ENCODE measurements at places on chromosomes 2 and 18.

DNA sequence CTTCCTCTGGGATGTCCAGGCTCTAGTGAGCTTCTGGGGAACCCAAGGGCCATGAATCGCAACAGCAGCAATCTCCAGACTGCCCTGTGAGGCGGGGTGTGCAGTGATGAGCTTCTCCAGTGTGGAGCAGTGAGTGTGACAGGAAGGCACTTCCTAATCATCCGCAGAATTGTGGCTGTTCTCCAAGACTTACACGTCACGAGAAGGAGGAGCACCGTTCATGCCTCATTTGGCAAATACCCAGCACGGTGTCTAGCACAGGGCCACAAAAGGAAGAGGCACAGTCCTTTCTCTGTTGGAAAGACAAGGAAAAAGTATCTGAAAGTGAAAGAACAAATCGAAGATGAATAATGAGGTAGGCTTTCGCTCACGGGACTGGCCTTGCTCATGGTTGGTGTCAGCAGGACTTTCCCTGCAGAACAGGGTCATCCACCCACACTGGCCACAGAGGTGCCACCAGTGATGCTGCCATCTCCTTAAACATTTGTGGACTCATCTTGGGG lies 125.1 kb upstream of the HAAO start:
- DNase-seq, result peak; percentile 88

DNA sequence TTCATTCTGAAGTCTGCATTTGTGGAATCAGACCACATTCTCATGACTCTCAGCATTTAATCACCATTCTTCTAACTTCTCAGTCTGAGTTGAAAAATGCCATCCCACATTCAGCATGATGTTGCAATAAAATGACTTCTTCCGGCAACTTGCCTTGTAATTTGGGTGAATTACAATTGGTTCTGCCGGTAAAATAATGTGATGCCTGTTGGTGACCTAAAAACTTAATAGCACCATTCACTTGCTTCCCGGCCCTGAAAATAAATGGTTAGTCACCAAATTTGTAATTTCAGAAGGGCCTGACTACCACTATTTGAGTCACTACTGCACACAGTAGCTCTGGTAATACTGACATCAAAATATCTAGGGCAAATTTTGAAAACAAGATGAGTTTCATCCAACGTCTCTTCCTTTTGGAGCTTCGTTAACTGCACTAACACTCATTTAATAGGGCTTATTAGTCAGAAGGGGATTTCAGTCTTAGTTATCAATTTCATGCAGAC lies 637.1 kb upstream of the CHAC2 start:
- DNase-seq, result peak; percentile 30

- DNase-seq, result no peak
Observed at GRCh38 chr2:161754379-161754778, 130.2 kb downstream of the SLC4A10 start.

DNA sequence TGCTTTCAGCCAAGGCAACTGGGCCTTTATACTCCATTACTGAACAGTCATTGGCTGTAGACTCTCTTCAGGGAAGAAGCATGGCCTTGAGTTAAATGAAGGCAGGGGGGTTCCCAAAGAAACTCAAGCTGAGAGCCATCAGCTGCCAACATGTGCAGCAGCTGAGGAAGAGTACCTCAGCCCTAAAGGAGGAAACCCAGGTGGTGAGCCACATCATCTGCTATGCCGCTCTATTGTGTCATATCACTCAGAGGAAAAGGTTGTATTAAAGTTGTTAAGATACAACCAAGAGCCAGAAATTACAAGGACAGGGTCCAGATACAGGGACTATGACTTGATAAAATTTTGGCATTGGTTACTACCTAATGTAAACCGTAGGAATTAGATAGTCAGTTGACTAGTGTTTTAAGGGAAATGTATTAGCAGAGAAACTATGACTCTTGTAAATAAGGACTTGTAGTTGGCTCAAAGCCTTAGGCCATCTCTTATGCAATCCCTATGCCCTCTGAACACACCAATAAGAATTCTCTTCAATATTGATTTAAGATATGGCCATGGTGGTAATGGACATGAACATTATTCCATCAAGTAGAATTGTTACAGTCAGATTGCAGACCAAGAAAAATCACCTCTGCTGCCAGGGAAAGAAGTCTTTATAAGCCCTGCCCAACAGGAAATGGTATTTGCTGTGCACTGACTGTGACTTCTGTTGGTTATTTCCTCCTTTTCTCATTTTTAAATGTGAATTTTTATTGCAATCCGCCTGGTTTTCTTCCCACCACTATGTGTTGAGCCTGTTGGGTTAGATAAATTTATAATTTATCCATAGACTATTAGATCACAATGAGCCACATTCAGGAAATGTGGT lies 9.2 kb upstream of the LRPPRC start:
- DNase-seq, result no peak

DNA sequence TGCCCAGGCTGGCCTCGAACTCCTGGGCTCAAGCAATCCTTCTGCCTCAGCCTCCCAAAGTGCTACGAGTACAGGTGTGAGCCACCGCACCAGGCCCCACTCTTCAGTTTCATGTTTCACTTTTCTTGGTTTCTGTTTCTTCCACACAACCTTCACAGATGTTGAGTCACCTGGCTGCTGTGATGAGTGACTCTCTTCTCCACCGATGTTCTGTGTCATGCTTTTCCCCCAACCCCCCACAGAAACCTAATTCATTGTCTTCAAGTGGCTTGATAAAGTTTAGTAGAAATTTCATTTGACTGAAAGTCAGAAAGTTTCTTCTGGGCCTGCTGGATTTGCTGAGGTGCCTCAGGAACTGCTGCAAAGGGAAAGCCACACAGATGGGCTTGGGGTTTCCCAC lies 78.5 kb downstream of the SPHKAP start:
- DNase-seq, result no peak

GRCh38 chr2:28986429-28986828 lies 5.3 kb downstream of the TOGARAM2 start:
- DNase-seq, result no peak

- DNase-seq, result no peak
Observed at GRCh38 chr2:45616658-45617411, 5.8 kb upstream of the SRBD1 start.

GRCh38 chr2:181677912-181678586 lies 2.3 kb downstream of the NEUROD1 start:
- DNase-seq, result peak; percentile 63

GRCh38 chr2:54048117-54048785 lies 67.2 kb upstream of the ACYP2 start:
- no peak for DNase-seq

- peak; percentile 42 for DNase-seq
Observed at GRCh38 chr2:241309684-241310117, 5.8 kb downstream of the HDLBP start.

DNA sequence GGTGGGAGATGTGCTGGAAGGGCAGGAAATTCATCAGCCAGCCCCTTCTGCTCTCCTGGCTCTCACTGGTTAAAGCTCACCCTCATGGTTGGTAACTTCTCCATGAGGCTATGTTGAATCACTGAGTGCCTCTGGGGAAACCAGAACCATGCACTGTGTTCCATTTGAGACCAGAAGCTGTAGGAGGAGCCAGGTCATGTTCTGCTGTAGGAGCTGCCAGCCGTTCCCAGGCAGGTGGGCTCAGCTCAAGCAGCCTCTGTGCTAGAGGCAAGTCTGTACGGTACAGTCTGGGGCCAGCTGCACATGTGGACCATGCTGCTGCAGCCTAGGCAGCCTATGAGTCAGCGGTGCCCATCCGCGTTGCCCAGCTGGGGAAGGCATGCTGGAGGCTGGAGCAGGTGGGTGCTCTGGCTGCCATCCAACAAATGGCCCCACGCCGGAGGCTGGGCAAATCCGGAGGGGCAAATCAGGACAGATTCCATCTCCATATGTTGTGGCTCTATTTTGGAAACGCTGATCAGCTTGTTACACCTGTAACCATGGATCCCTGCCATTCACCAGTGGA lies 22.0 kb upstream of the KCNF1 start:
- DNase-seq, result no peak

DNA sequence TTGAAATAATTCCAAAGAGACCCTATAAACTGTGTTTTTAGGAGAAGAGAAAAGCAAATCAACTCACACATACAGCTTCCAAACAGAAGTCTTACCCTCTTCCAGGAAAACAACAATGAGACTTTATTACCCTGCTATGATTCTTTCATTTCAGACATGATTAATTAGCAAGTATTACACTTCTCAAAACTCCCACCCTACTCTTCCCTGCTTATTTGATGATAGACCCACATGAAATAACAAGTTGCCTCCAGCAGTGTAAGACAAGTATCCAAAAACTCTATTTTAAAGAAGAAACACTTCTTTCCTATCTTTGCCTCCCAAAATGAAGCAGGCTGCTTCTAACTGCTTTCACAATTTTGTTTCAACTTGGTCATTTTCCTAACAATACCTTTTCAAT lies 4.1 kb downstream of the FIGN start:
- peak; percentile 27 for DNase-seq

GRCh38 chr2:241637795-241638660 lies 535 bp downstream of the ATG4B start:
- peak; percentile 38 for DNase-seq

DNA sequence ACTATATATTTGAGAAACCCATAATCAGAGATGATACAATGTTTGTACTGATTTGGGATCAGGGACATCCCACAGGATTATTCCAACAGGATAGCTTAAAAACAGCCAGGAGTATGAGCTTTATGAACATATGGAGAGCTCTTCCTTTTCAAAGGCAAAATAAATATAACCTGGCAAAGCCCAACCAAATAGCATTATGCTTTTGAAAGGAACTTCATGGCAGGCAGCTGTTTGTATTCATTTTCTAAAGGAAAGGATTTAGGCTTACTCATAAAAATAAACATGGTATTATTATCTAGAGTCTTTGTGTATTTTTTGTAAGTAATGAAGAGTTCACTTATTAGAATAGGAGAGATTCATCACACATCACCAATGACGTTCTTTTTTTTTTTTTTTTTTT lies 44.4 kb downstream of the CCDC195 start:
- DNase-seq, result no peak

GRCh38 chr2:121721926-121722325 lies 14.7 kb downstream of the NIFK start:
- DNase-seq, result peak; percentile 59

DNA sequence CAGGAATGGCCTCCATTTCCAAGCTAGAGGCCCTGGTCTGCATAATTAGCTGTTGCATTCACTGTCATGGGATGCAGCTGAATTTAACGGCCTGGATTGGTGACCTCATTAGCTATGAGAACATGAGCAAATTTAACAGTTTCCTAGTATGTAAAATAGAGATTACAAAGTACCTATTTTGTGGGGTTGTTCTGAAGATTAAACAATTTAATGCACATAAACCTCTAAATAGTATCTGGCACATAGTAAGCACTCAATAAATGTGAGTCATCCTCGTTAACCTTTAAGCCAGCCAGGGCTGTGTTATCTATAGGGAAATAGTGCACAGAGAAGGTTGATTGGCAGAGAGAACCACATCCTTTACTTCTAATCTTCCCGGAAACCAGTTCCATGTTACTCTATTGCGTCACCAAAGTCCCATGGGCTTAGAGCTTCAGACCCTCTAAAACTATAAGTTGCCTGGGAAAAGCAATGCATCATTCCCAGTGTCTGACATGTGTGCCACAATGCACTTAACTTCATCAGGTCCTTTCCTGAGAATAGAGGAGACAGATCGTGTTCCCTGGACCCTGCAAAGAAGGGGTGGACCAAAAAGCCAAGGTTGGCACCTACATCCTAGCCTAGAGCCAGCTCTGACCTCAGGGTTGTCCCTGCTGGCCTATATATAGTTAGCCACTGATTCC lies 196.5 kb downstream of the LNPK start:
- DNase-seq, result no peak

GRCh38 chr2:55391615-55392242 lies 27.9 kb downstream of the CCDC88A start:
- no peak for DNase-seq

DNA sequence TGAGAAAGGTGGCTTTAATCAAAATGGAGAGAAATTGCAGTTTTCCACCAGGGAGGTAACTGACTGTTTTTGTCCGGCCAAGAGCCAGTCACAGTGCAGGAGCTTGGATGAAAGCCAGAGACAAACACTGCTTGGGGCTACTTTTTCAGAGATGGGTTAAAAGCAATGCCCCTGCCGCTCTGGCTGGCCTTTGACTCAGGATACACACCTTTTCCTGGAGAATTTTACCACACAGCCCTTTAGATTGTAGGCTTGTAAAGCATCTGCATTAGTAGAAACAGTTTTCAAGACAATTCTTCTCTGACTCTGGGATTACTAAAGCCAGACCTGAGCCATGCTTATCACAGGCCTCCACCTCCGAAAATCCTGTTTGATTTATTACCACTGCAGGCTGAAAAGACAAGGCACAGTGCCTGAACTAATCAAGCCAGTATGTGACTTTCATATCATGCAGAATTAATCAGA lies 79.7 kb downstream of the CCBE1 start:
- no peak for DNase-seq

- no peak for DNase-seq
Observed at GRCh38 chr2:241029599-241030332, 31.3 kb downstream of the SNED1 start.

DNA sequence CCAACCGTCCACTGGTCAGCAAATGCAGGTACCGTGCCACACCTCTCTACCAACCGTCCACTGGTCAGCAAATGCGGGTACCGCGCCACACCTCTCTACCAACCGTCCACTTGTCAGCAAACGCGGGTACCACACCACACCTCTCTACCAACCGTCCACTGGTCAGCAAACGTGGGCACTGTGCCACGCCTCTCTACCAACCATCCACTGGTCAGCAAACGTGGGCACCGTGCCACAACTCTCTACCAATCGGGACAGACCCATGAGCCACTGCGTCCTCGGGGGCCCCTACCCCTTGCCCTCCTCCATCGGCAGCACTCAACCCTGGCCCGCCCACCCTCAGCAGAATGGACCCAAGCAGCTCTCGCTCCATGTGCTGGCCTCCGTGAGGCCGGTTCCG lies 226.4 kb upstream of the SALL3 start:
- no peak for DNase-seq

DNA sequence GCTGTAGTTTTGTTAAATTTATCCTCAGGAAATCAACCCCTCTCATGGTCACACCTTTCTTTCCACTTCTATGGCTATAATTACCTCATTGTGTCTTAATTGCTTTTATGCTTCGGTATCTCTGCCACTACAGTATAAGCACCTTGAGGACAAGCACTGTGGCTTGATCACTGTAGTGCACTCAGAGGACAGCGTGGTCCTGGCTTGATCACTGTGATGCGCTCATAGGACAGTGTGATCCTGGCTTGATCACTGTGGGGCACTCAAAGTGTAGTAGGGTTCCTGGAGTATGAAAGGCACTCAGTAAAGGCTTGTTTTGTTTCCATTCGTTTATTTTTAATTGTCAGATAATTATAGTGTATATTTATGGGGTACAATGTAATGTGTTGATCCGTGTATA lies 44.2 kb downstream of the DTNA start:
- no peak for DNase-seq

DNA sequence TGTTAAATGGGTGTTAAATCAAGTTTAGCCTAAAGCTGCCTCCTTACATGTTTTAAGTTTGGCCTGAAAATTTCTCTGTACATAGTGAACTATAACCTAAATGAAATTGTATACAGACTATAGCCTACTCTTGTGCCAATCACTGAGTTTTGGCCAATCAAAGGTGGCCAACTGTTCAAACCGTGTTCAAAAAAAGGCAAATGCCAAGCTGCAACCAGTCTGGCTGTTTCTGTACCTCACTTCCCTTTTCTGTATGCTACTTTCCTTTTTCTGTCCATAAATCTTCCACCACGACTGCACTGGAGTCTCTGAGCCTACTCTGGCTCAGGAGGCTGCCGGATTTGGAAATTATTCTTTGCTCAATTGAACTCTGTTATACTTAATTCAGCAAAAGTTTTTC lies 121.0 kb downstream of the SPOPL start:
- DNase-seq, result no peak

Measured in ACHN (cell line).